ENCODE measurements at places on chromosomes 2 and 18.

DNA sequence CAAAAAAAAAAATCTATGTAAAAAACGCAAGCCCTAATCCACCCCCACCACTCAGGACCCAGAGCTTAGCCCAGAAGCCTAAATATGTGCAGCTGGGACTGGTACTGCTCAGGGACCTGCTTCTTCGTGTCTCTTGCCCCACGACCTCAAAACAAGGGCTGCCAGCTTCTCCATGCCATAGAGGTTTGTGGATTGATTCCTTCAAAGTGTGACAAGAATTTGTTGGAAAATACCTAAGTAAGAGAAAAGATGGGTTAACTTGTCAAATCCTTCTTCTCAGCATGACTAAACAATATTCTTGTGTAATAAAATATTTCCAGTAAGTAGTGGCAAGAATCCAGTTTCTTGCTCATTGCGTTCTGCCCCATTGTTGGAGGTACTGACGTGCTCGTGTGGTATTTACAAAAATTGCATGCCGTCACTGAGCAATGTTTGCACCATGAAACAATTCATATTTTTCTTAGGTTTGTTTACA, 825 bp upstream of the SCYGR1 start:
- DNase-seq = peak; percentile 98

- peak; percentile 57 for DNase-seq
These were observed 925 bp downstream of the SESTD1 start for GRCh38 chr2:179263446-179264367.

GRCh38 chr2:65737452-65738011, 305.1 kb upstream of the SPRED2 start:
- DNase-seq = peak; percentile 22

GRCh38 chr2:120763931-120764330, 28.3 kb downstream of the GLI2 start:
- DNase-seq = no peak

DNA sequence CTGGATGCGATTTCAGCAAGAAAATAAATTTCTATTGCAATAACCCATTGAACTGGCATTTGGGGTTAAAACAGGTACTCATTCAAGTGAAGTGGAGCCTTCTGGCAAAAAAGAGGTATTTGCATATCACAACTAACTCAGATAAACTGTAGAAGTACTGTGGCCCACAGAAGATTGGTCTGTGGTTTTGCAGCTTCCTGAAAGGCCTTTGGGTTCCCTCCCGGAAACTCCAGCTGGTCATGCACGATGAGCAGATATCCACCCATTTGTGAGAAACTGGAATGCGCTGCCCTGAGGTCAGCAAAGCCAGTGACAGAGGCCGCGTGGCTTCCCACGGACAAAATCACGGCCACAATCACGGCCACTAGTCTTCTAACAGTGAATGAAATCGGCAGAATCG, 106.3 kb downstream of the EPHA4 start:
- no peak for DNase-seq

- DNase-seq = no peak
These were observed 40.9 kb upstream of the ATL2 start for GRCh38 chr2:38417745-38418689.

GRCh38 chr2:241876528-241877196, 7.1 kb downstream of the RTP5 start:
- DNase-seq = no peak

DNA sequence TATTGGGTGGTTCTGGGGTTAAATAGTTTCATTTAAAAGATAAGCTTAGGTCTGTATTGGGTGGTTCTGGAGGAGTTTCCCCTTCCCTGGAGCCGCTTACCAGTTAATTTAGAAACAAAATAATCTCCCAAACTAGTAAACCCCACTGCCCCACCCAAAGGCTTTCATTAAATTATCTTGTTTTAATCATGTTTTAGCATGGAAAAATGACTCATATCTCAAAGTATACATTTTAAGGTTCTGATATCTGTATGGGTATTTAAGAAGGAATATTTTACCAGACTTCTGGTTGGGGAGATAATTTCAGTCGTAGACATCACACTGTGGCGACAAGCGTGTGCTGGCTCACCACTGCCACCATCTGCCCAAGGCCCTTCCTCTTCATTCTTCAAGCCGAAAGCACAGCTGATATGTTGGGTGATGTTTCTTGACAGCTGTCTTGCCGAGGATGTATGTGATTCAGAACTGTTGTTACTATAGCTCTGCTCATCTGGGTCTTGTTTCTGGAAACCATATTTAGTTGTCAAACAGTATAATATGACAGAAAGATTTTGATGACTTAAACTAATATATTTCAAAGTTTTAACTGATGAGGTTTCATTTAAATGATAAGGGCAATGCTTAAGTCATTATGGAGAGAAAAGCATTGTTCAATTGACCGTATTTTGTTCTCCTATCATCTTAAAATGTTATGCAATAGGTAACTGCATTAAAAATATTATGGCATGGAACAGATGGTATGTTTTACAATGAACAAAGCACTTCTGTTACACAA, 5.1 kb downstream of the FIGLA start:
- DNase-seq = peak; percentile 2

DNA sequence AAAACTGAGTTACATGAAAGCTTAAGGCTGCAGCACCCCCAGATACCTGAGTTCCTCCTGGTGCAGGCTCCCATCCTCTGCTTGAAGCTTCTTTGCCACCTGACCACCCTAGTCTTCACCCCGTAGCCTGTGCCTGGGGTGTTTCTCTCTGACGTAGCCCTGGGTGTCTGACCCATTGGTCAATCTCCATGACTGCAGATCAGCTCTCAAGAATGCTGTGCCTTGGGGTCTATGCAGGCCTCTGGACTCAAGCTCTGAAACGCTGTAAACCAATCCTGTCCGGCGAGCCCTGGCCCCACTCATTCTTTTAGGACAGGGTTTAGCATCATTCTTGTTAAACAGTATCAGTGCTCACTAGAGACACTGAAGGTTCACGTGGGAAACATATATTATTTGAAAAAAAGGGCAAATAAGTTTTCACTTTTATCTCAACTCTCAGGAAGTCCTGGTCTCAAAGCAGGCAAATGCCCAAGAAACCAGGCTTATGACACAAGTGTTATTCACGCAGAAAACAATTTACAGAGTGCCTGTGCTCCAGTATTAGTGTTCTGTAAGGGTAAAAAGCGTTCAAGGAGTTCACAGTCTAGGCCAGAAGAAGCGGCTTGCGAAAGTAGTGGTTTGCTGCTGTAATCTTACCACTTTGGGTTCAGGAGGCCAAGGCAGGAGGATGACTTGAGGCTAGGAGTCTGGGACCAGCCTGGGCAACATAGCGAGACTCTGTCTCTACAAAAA, 22.8 kb upstream of the PPP4R1 start:
- peak; percentile 53 for DNase-seq

GRCh38 chr2:201559067-201559710, 84.1 kb downstream of the TMEM237 start:
- no peak for DNase-seq

GRCh38 chr2:226707499-226707898, 92.1 kb downstream of the IRS1 start:
- no peak for DNase-seq
